ENCODE measurements at places on chromosomes 3 and 15.

DNA sequence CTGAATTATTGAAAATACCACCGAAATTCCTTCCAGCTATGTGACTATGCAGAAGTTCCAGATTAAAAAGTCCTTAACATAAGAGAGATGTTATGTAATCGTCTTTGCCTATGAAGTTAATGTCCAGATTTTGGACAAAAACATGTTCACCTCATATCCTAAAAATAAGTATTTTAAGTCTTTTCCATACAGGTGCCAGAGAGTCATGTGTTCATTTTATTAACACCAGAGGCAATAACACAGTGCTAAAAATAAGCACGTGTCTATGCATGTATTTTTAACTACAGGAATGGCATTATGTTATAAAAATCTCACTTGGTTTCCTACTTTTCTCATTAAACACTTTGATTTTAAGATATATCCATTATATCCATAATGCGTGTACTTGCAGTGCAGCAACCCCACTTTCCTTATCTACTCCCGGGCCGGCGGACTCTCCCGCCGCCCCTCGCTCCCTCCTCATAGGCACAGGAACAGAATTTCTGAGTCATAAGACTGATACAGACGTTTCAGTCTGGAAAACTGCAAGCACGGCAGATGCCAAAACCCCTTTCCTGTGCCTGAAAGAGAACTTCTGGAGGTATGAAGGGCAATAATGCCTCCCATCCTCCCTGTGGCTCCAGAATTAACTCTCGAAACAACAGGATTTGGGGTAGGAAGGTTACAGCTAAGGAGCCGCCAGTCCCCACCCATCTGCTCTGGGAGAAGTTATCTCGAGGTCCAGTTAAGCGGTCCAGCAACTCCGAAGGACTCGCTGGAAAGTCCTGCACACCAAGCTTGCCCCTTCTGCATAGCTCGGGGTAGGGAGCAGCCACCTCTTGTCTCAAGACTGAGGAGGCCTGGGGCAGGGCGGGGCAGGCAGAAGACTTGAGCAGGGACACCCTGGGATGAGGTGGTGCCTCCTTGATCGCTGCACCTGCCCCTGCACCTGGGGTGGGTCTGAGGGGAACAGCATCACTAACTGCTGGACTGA is 22.3 kb upstream of the PSTPIP1 start:
- DNase-seq, result no peak

DNA sequence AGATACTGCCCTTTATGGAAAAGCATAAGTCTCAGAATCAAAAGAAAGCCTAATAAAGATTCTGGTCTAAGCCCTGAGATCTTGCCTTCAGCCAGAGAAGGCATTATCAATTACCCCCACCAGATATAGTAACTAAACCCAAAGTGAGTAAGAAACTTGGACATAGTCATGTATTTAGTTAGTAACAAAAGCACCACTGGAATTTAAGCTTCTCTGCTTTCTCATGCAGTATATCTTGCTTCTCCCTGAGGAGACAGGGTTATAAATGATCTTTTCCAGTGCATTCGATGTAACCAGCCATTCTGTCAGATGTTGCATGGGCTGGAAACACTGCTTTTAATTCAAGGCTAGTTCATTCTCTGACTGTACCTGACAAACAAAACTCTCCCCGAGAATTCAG is 946.7 kb downstream of the NAALADL2 start:
- no peak for DNase-seq

GRCh38 chr3:25781145-25781757 is 2.0 kb downstream of the NGLY1 start:
- DNase-seq, result no peak

DNA sequence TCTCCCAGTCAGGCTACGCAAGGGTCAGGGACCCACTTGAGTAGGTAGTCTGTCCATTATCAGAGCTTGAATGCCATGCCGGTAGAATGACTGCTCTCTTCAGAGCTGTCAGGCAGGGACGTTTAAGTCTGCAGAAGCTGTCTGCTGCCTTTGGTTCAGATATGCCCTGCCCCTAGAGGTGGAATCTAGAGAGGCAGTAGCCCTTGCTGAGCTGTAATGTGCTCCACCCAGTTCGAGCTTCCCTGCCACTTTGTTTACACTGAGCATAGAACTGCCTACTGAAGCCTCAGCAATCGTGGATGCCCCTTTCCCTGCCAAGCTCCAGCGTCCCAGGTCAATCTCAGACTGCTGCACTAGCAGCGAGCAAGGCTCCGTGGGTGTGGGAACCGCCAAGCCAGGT is 57.5 kb upstream of the SETMAR start:
- DNase-seq, result no peak

- DNase-seq, result no peak
These were observed 18.5 kb upstream of the VPS39 start for GRCh38 chr15:42226648-42227047.

DNA sequence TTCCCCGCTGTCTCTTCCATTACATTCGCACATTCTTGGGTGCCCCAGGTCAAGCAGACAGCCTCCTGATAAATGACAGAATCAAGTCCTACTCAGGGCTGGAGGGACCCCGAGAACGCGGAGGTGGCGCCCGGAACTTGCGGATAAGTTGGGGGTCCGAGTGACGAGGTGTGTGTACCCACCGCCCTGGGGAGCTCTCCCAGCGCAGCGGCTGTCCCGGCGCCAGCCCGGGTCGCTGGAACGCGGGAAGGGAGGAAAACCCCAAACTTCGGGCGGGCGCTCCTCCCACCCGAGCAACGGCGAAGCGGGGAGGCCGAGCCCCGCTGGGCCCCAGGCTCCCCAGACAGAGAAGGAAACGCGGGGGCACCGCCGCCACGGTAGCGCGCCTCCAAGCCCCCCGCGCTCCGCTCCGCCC is 550 bp downstream of the CLN6 start:
- no peak for DNase-seq
